ENCODE measurements at places on chromosomes 5 and 9.

GRCh38 chr5:179142434-179143198, 82.4 kb downstream of the ZNF354C start:
- no peak for DNase-seq

GRCh38 chr5:122022966-122023365, 55.1 kb downstream of the LOX start:
- DNase-seq, result no peak

GRCh38 chr9:94911211-94911610, 184.7 kb downstream of the AOPEP start:
- DNase-seq, result no peak

- no peak for DNase-seq
Measured at GRCh38 chr5:59609501-59610265, 283.8 kb downstream of the PDE4D start.

DNA sequence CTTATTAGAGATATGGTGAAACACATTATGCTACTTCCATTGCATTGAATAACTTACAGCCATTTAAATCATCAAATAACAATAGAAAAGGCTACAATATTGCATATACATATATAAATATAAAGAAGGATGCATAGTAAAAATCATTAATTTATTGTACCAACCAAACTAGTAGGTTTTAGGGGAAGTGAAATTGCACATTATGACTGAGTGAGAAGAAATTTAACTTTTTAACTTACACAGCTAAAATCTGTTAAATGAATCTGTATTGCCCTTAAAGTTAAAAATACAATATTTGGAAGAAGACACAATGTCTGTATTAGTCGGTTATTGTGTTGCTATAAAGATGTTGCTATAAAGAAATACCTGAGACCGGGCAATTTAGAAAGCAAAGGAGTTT, 2073.7 kb upstream of the ACO1 start:
- no peak for DNase-seq

DNA sequence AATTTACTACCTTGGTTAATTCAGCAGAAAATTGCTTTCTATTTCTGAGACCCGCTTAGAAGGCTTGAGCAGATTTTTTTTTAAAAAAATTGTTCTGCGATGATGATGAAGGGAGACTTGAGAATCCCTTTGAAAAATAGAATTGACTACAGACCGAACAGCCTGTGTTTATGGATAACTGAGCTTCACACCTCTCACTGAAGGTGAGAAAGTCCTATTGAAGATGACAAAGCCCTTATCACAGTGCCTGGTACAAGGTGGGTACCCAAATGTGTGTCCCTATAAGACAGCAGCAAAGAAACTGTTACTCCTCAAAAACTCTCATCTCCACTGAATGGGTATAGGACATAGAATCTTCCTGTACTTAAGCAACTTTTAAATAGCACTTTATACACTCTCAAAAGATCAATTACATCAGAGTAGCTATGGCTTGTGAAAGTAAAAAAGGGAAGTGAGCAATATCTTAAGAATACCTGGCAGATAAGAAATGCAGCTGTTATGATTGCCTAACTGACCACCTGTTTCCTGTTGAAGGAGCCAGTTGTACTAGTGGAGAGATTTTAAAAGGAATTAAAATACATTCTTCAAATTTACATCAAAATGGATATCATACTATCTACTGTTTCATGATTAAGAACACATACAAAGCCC, 419.7 kb downstream of the CHSY3 start:
- DNase-seq, result no peak

DNA sequence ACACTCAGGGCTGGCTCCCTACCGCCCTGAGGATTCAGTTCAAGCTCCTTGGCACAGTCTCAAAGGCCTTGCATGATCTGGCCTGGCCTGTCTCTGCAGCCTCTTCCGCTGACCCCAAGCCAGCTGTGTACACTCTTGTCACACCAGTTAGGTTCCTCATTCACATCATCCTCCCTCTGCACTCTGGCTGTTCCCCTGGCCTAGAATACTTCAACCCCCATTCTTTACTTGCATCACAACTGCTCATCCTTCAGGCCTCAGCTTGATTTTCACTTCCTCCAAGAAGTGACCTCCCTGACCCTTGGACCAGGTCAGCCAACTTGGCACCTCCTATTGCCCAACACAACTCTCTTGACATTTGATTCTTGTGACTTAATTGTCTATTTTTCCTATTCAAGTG, 18.9 kb upstream of the PFDN1 start:
- DNase-seq, result no peak

DNA sequence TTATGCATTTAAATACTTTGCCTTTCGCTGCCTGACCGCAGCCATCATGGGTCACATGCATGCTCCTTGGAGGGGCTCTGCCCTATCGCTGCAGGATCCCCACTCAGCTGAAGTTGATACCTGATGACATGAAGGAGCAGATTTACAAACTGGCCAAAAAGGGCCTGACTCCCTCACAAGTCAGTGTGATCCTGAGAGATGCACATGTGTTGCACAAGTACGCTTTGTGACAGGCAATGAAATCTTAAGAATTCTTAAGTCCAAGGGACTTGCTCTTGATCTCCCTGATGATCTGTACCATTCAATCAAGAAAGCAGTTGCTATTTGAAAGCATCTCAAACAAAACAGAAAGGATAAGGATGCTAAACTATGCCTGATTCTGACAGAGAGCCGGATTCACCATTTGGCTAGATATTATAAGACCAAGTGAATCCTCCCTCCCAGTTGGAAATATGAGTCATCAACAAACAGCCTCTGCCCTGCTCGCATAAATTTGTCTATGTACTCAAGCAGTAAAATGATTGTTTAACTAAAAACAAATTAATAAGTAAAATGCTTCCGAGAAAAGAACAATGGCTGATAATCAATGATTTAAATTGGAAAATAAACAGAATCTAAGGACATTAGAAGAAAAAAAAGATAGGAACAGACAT, 41.6 kb upstream of the PPP2CA start:
- no peak for DNase-seq

DNA sequence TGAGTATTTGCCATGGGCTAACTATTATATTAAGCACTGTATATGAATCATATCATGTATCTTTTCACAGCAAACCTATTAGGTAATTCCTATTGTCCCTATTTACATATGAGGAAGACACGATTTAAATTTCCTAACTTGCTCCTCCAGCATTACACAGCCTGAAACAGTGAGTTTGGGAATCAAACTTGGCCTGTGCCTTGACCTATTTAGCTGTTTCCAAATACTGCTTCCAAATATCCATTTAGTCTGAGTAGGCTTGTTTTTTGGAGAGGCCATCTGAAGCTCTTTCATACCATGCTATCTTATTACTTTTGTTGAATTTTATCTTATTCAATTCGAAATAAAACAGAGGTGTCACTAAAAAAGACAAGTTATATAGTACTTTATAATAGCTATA, 447.3 kb upstream of the MPDZ start:
- no peak for DNase-seq

DNA sequence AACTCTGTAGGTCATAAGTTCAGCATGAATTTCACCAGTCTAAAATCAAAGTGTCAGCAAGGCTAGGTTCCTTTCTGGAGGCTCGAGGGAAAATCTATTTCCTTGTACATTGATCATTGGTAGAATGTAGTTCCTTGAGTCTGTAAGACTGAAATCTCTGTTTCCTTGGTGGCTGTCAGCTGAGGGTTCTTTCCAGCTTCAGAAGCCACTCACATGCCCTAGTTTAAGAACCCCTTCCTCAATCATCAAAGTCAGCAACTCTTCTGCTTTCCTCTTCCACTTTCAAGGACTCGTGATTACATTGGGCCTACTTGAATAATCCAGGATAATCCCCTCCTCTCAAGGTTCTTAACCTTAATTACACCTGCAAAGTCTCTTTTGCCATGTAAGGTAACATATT, 4.9 kb upstream of the SCAMP1 start:
- DNase-seq, result no peak

- DNase-seq, result peak; percentile 67
Measured at GRCh38 chr9:77707383-77708063, 59.4 kb upstream of the GNA14 start.

- no peak for DNase-seq
Measured at GRCh38 chr9:82571540-82571939, 491.4 kb downstream of the RASEF start.

DNA sequence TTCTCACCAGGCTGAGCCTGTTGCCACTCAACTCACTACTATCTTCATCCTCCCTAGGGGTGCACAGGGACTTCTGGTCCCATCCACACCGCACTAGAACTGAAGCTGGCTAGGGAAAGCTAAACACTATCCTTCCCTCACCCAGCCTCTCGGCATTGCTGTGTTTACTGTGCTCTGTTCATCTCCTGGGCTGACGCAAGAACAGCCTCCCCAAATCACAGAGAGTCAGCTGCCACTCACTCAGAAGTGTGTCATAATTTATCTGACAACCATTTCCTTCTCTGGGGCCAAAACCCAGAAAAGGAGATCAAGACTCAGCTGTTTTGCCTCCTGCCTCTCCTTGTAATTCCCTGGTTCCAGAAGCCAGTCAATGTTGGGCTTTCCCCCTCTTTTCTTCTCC, 92.8 kb downstream of the ARHGEF28 start:
- DNase-seq, result no peak

GRCh38 chr9:21741151-21741550, 61.3 kb upstream of the MTAP start:
- no peak for DNase-seq

DNA sequence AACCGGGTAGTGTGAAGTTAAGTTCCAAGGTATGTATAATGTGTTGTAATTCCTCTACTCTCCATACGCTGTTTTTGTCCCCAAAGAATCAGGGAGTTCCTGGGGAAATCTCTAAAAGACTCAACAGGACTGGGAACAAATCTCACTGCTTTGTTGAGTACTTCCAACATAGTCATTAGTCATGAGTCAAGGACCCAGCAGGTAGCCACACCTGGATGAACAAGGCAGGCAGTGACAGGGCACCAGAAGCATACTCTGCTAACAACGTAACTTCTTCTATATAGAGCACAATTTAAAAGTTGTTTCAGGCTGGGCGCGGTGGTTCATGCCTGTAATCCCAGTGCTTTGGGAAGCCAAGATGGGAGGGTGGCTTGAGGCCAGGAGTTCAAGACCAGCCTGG, 126.8 kb downstream of the SLC1A3 start:
- peak; percentile 47 for DNase-seq

- DNase-seq, result no peak
Measured at GRCh38 chr5:143403334-143403592, 223 bp downstream of the NR3C1 start.

- no peak for DNase-seq
Measured at GRCh38 chr9:129774791-129775447, 22.1 kb upstream of the PTGES start.

GRCh38 chr5:170307575-170308465, 10.2 kb upstream of the LCP2 start:
- peak; percentile 81 for DNase-seq

DNA sequence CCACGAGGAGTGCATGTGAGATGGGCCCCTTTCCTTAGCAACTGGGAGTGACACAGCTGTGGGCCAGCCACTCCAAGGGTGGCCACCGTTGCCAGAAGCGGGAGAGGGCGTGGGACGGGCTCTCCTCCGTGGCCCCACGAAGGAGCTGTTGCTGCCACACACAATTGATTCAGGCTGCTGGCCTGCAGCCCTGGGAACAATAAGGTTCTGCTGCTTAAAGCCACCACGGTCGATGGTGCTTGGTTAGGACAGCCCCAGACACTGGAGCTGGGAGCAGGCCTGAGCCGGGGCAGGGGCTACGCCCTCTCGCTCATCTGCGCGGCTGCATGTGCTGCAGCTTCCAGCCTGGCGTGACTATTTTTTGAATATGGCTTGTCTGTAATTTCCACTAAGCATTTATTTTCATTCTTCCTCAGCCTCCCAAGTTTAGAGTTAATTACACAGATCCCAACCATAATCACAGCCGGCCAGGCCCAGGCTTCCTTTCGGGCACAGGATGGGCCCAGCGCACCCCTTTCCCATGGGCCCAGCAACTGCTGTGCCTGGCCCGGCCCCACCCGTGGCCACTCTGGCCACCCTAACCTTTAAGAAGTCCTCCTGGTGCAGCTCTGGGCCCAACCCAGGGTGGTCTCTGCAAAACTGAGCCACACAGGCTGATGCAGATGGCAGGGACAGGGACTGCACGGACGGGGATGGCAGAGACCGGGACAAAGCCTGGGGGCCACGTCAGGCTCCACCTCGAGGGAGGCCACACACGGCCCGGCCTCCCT, 49.7 kb downstream of the VAV2 start:
- DNase-seq, result no peak

DNA sequence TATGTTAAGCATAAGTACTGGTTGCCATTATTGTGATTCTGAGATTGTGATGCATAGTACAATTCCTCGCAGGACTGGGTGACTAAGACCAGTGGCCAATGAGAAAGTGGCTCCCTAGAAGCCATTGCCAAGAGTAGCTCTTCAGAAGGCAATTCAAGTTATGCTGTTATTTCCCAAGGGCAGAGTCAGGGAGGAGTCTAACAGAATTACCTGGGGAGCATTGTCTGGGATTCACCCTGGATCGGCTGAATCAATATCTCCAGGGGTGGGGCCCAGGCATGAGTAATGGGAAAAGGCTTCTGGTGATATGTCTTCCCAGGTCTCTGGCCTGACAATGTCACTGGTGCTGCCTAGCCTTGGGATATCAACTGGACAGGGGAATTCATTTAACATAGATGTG, 10.9 kb upstream of the ARHGEF28 start:
- no peak for DNase-seq

GRCh38 chr9:96660692-96661248, 5.7 kb upstream of the PRXL2C start:
- DNase-seq, result no peak

DNA sequence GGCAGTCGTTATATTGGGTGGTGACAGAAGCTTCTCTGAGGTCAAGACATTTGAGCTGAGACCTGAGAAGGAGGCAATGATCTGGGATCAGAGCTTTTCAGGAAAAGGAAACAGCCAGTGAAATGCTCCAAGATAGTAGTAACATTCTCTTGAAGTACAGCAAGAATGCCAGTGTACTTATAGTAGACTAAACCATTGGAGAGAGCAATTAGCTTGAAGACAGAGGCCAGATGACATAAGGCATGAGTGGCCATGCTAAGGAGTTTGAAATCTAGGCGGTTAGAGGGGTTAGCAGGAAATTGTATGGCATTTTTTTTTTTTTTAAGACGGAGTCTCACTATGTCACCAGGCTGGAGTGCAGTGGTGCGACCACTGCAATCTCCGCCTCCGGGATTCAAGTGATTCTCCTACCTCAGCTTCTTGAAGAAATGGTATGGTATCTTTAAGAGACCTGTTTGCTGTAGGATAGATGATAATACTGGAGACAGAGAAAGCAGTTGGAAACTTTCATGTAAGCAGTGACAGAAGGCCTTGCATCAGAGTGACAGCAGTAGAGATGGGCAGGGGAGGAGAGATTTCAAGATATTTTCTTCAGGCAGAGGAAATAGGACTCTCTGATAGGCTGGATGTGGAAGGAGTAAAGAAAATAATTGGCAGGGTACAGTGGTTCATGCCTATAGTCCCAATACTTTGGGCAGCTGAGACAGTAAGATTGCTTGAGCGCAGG, 482.2 kb upstream of the PAPPA start:
- no peak for DNase-seq
